ENCODE measurements at places on chromosomes 3 and 15.

DNA sequence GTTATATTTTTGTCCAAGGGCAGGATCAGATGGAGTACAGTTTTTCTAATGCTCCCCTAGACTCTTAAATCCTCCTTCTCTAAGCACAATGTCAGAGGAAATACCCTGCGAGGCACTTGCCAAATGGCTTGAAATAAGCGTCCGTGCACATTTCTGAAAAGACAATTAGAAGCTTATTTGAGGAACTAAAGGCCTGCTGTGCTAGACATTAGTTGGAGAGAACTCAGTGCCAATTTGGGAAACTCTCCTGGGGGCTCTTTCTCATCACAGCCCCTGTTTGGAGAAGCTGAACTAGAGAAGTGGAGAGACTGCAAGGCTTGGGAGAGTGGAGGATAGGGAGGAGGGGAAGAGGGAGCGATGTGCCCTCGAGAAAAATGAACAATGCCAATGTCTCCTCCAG is 247.6 kb upstream of the C2CD4B start:
- DNase-seq, result no peak

DNA sequence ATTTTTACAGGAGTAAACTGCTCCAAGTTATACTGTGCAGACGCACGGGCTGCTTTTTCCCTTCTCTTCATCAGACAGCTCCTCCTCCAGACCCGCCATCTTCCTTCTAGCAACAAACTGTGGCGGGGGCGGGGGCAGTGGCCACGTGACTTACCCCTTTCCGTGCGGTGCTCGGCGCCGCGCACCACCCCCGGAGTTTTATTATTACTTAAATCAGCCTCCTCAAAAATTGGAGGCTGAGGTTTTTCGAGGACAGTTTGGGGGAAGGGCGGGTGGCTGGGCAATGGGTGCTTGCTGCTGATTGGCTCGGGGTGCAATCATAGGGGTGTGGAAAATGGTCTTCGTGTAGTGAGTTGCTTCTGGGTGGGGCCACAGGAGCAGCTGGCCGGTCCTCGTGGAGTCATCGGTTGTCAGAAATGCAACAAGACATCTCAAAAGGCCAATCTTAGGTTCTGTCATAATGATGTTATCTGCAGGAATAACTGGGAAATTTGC is 77.1 kb upstream of the MFGE8 start:
- DNase-seq, result no peak

GRCh38 chr15:62935300-62936081 is 107.1 kb upstream of the TPM1 start:
- no peak for DNase-seq

DNA sequence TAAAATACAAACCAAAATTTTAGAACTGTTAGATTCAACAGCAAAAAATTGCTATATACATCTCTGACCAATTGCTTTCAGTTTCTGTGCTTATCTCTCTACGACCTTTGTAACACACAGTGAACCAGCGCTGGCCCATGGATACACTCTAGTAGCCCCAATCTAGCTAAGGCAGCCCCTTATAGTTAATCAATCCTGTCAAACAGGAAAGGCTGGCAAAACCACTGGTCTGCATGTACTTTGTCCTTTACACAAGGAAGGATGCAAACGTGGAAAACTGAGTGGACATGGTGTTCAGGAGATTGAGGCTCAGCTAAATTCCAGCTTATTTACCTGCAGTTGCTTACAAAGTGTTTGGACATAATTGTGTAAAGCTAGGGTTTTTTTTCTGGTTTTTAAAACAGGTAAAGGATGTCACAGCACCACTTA is 25.9 kb downstream of the ADGRG7 start:
- DNase-seq, result no peak

DNA sequence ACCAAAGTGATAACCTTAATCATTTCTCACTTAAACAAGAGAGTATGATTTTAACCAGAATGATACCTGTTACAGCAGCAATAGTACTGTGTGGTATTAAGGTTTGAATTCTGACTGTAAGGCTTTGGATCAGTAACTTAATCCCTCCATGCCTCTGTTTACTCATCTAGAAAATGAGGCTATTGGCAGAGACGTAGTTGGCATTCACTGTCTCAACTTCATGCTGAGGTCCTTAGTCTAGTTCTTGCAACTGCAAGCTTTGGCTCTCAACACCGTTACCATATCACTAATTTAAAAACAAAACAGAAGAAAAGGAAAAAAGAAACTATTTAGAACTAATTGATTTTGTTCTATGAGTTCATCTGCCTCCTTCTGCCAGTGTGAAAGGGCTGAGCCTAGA is 875.4 kb downstream of the MCTP2 start:
- DNase-seq, result no peak

GRCh38 chr15:69848551-69849231 is 249.0 kb downstream of the TLE3 start:
- no peak for DNase-seq

GRCh38 chr3:126474498-126475412 is 936 bp downstream of the ZXDC start:
- peak; percentile 65 for DNase-seq

GRCh38 chr15:56523521-56523920 is 58.6 kb upstream of the MNS1 start:
- DNase-seq, result no peak

- no peak for DNase-seq
Measured at GRCh38 chr15:70258369-70259027, 160.8 kb upstream of the TLE3 start.

- no peak for DNase-seq
Measured at GRCh38 chr3:70256566-70256965, 55.9 kb downstream of the MDFIC2 start.

DNA sequence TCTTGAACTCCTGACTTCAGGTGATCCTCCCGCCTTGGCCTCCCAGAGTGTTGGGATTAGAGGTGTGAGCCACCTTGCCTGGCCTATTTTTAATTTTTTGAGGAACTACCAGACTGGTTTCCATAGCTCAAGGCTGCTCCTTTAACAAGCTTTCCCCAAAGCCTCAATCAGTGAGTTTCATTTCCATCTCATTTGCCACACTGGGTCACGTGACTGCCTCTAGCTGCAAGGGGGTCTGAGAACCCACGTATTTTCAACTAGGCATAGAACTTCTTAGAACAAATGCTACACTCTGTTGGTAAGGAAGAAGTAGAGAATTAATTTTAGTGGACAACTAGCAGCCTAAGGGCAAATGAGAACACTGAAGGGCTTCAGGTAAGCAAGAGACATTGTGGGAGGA is 3.1 kb upstream of the CD276 start:
- DNase-seq, result no peak

GRCh38 chr3:38823722-38824121 is 7.7 kb upstream of the SCN10A start:
- no peak for DNase-seq

DNA sequence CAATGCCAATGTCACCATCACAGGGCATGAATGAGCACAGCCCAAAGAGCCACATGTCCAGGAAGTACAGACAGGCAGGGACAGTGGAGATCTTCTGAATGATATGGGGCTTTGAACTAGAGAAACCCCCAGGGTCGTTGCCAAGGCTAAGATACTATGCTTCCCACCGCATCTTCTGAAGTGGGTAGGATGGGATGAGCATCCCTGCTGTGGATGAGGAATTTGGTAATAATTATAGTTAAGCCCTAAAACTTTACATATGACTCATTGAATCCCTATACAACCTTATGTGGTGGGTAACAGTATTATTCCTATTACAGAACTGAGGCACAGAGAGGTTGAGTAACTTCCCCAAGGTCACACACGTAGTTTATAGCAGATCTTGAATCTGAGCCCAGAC is 44.2 kb downstream of the WNT5A start:
- no peak for DNase-seq

DNA sequence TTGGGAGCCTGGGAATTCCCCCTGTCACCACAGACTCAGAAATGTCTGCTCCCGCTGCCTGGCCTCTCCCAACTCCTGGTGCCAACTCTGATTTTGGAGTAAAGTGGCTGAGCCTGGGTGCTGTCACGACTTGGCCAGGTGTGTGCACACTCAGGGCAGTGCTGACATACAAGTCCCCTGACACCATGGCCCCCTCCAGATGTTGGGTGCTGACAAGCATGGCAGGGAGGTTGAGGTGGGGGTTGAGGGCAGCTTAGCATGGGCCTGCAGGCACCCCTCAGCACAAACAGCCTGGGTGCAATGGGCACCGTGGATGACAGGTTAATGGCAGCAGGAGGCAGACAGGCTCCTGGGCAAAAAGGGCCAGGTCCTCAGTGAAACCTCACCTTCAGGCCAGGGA is 511.2 kb downstream of the SQOR start:
- no peak for DNase-seq

DNA sequence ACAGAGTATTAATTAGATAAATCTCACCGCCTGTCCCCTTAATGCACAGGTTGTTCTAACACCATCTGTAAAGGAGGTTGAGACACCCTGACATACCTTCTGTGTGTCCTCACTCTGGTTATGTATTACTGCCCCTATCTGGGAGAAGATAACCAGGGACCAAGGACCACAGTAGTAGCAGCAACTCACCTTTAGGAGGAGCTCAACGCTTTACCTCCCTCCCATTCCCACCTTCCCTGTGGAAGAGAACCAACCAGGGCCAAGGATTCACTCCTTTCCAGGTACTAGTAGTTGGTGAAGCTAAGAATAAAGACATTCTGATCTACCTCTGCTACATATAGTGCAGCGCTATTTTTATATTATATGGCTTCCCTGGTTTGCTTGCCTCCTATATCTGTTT is 232.6 kb downstream of the MEX3B start:
- peak; percentile 46 for DNase-seq

DNA sequence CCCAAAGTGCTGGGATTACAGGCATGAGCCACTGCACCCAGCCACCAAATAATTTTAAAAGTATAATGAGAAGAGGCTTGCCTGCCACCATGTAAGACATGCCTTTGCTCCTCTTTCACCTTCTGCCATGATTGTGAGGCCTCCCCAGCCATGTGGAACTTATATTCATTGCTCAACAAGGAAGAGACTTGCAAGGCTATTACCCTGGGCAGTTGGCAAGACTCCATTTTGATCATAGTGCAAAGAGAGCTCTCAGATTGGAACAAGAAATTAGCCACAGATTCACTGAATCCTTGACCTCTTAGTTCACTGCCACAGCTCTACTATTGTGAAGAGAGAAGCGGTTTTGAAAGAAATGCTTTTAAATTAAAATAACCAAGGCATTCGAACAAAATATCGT is 6.1 kb downstream of the SCAP start:
- no peak for DNase-seq

DNA sequence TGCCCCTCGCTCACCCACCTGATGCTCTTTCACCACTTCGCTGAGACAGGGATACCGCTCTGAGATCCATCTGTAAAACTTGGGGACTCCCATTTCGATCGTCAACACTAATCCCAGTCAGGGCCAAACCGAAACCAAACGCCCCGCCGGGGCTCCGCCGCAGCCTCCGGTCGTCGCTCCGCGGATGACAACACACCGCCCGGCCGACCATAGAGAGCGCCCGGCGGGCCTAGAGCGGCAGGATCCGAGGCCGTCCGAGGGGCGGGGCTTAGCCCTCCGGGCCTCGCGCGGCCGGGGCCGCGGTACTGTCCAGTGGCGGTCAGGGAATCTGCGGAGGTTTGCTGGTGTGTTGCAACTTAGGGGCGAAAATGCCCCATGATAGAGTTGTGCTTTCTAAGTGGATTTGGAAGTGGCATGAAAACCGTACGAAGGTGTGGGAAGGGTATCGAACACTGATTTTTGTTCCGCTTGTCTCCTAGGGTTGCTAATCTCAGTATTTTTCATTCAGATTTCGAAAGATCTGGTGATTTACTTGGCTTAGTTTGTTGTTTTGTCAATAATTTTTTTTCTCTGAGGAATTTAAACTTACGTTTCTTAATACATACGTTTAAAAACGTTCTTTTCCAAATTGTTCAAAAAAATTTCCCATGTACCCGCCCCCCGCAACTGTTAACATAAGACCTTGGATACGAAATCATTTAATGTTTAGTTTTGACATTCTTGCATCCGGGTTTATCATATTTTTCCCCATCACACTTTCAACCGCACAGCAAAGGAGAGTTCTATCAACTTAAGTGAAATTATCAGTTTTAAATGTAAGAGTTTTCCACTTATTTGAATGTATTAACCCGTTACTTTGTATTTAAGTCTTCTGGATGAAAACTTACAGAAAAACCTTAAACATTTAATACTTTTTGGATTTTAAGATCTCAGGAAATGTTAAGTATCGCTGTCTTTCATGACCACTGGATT is at the start of gene XRN1:
Gene XRN1 (minus strand): TSS at position 186 of the 972 bp plus-strand sequence. CDS start 93 bp downstream, at position 93.
- DNase-seq, result peak; percentile 93

GRCh38 chr15:98419173-98419780 is 229.1 kb upstream of the IGF1R start:
- DNase-seq, result no peak

GRCh38 chr3:63908776-63909175 is 3.4 kb downstream of the SCAANT1 start:
- DNase-seq, result no peak

GRCh38 chr3:108297647-108298046 is 1.3 kb downstream of the HHLA2 start:
- DNase-seq, result no peak

GRCh38 chr15:84778194-84778593 is 29.8 kb downstream of the ZNF592 start:
- DNase-seq, result no peak

- no peak for DNase-seq
Measured at GRCh38 chr15:48560321-48561051, 85.0 kb downstream of the FBN1 start.

GRCh38 chr3:74009961-74010844 is 385.5 kb upstream of the PDZRN3 start:
- DNase-seq, result no peak

GRCh38 chr3:33439546-33440327 is 468 bp downstream of the UBP1 start:
- no peak for DNase-seq

DNA sequence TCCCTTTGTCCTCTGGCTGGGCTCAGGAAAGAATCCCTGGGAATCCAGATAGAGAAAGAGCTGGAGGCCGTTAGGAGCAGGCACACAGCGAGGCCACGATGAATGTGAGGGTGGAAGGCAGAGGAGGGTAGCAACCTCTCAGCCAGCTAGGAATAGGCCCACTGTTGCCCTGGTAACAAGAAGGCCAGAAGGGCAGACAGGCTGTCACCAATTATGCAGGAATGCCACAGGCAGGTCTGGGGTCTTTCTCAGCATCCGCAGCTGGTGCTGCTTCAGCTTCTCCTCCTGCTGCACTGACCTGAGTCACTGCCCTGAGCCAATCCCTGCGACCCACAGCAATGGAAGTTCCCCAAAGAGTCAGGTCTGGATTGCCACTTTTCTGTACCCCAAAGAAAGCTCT is 62.8 kb upstream of the C3orf80 start:
- no peak for DNase-seq

GRCh38 chr3:53708001-53708621 is 138.1 kb downstream of the CHDH start:
- no peak for DNase-seq

- no peak for DNase-seq
Measured at GRCh38 chr3:30933478-30934207, 39.2 kb upstream of the GADL1 start.
